CD4-positive, CD25-positive, alpha-beta regulatory T cell (primary cell): ENCODE measurements at places on chromosomes 11 and 22. TPM values are rescaled to one million over a fixed set of nuclear protein-coding genes. Genes with fewer than 3 reads are reported as not detected.

DNA sequence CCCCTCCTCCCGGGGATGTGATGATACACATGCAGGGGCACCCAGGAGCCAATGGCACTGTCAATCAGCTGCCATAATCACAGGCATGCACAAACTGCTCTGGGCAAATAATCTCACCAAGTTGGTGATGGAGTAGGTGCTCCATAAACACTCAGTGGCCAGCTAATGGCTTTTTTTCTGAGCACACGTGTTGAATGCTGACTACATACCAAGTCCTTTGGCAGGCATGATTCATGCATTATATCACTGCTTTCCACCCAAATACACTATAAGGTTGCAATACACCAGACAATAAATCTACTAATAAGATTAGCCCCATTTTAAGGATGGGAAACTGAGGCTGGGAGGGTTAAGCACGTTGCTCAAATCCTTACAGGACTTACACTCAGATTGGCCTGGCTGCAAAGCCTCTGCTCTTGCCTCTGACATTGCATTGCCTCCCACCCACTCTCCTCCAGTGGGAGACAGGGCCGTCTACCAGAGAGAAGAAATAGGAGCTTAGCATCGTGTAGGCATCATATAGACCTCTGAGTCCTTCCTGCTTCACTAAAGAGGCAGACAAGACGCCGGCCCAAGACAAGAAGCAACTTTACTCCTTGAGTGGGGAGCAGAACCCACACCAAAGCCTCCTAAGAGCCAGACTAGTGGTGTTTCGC is 32.7 kb upstream of the ACCSL start:
- H3K27ac ChIP-seq = no peak overlapping the region
- no peaks in the 10 kb centered on the region for H3K36me3 ChIP-seq
- no peaks in the 10 kb centered on the region for H3K27me3 ChIP-seq
- no peaks in the 10 kb centered on the region for H3K4me1 ChIP-seq
- no peak for DNase-seq
- H3K4me3 ChIP-seq = no peak overlapping the region

GRCh38 chr11:34349882-34350281 is 7.9 kb downstream of the ABTB2 start:
- peaks cover 9% of the 10 kb centered on the region for H3K27me3 ChIP-seq
- no peak overlapping the region for H3K27ac ChIP-seq
- H3K36me3 ChIP-seq = no peaks in the 10 kb centered on the region
- H3K4me1 ChIP-seq = no peaks in the 10 kb centered on the region
- H3K4me3 ChIP-seq = no peak overlapping the region

DNA sequence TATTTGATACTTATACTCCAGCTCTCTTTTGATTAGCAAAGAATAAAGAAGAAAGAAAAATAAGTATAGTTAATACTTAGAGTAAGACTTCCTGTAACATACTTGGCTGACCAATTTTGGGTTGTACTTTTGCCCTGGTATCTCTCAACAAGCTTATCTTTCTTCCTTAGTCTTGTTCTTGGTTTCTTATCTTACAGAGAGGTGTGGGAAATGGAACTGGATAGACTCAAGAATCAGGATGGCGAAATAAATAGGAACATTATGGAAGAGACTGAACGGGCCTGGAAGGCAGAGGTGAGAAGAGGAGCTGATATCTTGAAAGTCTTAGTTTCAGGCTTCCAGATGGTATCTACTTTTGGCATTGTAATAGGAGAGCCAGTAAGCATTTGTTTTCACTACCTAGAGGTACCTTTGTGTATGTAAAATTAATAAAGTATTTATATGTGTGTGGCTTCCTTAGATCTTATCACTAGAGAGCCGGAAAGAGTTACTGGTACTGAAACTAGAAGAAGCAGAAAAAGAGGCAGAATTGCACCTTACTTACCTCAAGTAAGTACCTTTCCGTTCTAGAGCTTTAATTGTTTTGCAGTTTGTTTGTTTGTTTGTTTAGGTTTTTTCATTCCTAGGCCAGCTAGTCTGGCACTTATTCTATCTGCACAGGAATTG is 11.3 kb upstream of the BACE1-AS start:
- H3K27ac ChIP-seq = peak overlapping the region; percentile 81
- H3K27me3 ChIP-seq = no peaks in the 10 kb centered on the region

GRCh38 chr11:115784796-115785521 is 280.7 kb upstream of the CADM1 start:
- H3K4me3 ChIP-seq = no peak overlapping the region
- no peaks in the 10 kb centered on the region for H3K4me1 ChIP-seq
- no peak for DNase-seq
- no peaks in the 10 kb centered on the region for H3K27me3 ChIP-seq
- no peaks in the 10 kb centered on the region for H3K36me3 ChIP-seq

DNA sequence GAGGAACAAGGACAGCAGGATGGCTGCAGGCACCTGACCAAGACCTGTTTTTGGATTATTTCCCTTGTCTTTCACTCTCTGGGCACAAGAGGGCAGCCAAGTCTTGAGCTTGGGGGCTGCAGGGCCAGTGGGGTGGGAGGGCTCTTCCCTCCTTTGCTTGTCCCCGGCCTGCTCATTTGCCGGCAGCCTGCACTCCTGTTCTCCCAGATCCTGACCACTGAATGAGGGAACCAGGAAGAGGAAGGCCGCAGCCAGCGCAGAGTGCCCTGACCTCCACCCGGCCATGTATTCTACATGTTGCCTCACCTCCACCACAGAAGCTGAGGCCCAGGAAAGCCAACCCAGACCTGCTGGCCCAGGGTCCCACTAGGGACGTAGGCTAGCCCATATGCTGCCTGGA is 15.5 kb upstream of the NNMT start:
- no peaks in the 10 kb centered on the region for H3K36me3 ChIP-seq
- H3K27me3 ChIP-seq = peaks cover 3% of the 10 kb centered on the region
- H3K4me1 ChIP-seq = no peaks in the 10 kb centered on the region
- no peak for DNase-seq
- H3K27ac ChIP-seq = no peak overlapping the region

The INS gene
- not detected for total RNA-seq
